Gastrocnemius medialis (tissue), 4 donors: ENCODE measurements at places on chromosomes 7 and 10. TPM values are rescaled to one million over a fixed set of nuclear protein-coding genes. Genes with fewer than 3 reads are reported as not detected.

The SPDYE2B gene
- total RNA-seq, result not detected

GRCh38 chr7:8014399-8014798, 45.8 kb downstream of the GLCCI1 start:
- no peak for DNase-seq

The CRPPA gene
- 2.0 TPM for total RNA-seq

- DNase-seq, result no peak
Measured at GRCh38 chr10:8967061-8967460, 912.6 kb downstream of the GATA3 start.

The ACTL6B gene
- total RNA-seq, result not detected

- DNase-seq, result no peak
Measured at GRCh38 chr10:123395906-123396305, 241.7 kb downstream of the BUB3 start.

The PHKG1 gene
- total RNA-seq, result 30.1 TPM

DNA sequence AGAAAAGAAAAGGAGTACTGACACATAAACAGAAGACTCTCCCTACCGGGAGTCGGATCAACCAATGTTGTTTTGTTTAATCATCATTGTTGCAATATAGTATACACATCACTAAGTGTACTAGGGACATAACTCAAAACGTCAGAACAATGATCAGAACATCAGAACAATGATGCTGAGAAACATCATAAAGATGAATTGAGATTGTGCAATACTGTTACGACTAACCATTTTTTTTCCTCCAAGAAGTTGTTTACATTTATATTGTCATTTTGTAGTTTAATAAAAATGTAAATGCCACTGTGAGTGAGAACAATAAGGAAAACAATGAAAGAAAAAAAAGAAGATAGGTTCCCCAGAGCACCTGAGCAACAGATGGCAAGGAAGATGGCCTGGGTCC, 663.1 kb upstream of the PCDH15 start:
- no peak for DNase-seq

DNA sequence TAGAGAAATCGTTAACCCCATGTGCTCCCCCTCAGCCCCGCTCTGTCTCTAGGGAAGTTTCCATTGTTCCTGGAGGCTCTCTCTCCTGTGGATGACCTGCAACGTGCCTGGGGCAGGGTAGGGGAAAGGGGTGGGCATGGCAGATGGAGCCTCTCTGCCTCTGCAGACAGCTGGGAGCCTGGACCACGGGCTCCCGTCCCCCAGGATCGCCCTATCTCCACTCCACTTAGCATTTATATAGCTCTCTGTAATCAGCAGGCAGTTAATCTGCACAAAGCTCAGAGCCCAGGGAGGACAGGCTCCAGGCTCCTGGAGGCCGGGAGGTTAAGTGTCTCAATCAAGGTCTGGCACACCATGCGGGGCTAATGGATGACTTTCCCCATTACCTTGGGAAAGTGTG, 369.7 kb downstream of the PLXNA4 start:
- no peak for DNase-seq

- DNase-seq, result no peak
Measured at GRCh38 chr7:127692200-127692599, 40.2 kb downstream of the SND1 start.

- DNase-seq, result no peak
Measured at GRCh38 chr7:120717166-120717565, 140.8 kb downstream of the TSPAN12 start.

DNA sequence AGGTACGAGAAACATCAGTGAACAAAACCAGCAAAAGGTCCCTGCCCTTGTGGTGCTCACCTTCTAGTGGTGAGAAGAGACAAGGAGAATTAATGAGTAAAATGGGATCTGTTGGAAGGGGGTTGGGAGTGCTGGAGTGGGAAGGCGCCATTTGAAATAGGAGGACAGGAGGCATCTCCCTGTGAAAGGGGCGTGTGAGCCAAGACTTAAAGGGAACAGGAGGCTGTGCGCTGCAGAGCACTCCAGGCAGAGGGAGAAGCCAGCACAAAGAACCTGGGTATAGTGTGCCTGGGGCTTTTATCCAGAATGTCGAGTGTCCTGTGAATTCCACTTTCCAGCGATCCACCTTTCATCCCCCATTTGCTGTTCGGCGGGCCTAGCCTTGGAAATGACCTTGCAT, 497.9 kb upstream of the GALNT17 start:
- no peak for DNase-seq

DNA sequence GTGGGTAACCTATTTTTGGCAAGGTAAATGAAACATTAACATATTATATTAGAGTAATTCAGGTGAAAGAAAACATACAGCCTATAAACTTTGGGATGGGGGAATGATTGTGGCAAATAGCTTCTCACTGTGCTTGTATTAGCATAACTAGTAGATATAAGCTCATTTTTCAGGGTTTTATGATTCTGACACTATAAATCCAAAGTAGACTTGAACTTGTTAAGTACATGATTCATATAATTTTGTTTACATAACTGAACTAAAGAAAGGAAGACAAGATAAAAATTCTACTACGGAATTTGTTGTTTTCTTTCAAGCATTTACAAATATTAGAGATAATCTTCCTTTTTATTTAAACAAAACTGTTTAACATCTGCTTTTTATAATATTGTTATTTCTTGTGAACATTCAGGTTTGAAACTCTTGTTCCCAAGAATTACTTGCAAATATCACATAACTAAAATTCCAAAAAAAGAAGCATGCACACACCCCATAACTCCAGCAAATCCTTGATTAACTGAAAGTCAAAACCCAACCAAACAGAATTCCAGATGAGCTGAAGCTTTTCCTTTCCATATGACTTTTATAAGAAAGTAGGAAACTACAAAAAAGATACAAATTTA, 142.3 kb downstream of the JAZF1 start:
- no peak for DNase-seq

DNA sequence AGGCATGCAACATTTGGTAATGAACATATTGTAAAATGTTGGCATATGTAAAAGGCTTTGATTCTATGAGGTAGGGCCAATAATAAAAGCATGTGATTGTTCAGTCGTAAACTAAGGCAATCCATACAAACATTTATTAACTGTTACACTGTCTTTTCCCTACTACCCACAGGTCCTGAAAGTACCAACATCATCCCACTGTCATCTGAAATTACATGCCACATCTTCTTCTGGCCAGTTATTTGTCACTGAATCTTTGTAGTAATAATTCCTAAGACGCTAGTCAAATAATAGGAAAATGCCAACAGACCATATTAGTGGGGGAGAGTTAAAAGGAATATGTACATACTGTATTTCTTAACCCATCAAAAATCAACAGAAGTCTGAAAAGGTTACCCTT, 27.2 kb downstream of the DNAJC1 start:
- no peak for DNase-seq

DNA sequence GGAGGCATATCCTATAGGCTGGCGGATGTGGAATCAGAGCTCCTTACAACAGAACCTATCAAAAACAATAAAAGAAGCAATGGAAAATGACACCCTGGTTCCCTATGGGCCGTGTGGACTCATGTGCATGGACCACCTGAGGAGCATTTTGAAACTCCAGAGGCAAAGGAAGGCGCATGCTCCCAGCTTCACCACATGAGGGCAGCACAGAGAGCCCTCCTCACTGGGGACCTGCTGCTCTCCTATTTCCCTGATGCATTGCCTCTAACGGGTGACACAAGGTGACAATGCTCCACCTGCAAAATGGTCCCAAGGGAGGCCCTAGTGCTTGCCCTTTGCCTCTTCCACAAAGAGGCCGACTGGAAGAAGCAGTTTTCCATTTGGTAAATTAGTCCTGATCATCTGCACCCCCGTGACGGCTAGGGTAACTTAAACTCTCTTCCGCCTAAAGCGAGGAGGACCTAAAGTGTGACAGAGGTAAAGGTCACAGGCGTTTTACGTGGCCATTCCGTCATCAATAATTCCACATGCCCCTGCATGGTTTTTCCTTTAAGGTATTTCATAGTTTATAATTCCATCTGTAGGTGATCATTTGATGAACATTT, 67.7 kb downstream of the GPAM start:
- no peak for DNase-seq

The ANK3 gene
- total RNA-seq, result 144 TPM
